ENCODE measurements at places on chromosomes 5 and 9.

- no peak for DNase-seq
These were observed 112.5 kb upstream of the SLCO6A1 start for GRCh38 chr5:102611312-102611711.

DNA sequence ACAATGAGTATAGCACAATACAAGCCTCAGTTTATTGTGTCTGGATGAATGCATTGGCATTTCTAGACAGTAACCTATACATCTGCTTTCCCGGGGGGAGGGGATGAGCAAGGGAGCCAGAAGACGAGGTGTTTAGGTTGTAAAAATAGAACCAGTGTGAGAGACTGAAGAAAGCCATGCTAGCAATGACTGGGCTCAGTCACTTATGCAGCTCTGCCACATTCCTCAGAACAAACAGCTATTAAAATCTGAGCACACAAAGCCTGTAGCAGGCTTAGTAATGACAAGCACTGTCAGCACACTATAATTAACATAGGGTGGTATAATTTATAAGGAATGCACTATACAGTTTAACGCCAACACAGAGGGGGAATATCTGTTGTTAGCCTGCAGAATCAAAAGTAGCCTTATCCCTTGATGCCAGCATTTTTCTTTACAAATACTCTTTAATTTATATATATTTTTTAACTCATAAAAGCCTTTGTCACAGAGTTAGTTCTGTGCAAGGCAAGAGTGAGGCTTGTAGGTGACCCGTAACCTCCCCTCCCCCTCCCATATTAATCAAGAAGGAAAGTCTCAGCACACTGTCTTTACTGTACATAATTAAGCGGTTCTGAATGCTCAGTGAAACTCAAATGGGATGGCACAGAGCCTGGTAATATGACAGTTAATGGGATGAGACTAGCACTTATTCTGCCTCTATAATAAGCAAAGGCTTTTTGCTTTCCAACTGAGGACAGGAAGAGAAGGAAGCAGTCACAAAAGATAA is 295.4 kb downstream of the CSNK1G3 start:
- DNase-seq: no peak

DNA sequence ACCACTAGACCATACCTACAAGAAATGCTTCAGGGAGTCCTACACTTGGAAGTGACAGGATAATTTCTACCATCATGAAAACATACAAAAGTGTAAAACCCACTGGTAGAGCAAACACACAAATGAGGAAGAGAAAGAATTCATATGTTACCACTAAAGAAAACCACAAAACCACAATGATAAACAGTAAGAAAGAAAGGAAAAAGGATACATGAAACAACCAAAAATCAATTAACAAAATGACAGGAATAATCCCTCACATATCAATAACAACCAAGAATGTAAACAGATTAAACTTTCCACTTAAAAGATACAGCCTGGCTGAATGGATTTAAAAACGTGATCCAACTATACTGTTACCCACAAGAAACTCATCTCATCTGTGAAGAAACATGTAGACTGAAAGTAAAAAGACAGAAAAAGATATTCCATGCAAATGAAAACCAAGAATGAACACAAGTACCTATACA is 83.4 kb downstream of the LPAR1 start:
- no peak for DNase-seq

GRCh38 chr5:148653836-148654781 is at the start of gene HTR4:
HTR4 (minus strand) TSS chr5:148654527; CDS start chr5:148637014, 17,513 bp downstream.
- no peak for DNase-seq

GRCh38 chr9:110947491-110948044 is 90.7 kb downstream of the LPAR1 start:
- DNase-seq: no peak

DNA sequence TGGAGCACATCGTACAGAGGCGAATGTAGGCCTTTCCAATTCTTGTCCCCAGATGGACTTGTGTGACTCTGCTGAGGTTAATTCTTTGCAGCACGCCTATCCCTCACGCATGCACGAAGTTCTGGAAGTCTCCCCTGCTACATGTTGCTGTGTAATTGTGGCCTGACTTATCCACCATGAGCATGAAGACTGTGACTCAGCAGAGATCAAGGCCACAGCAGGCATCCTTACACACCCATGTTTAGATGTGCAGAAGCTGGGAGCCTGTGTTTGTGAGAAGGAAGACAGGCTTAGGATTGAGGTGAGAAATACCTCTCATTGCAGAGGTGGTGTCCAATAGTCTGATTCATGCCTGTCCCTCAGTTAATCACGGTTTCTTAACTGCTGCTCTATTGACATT is 135.6 kb downstream of the ICE1 start:
- no peak for DNase-seq

Data from fibroblast of the conjunctiva (primary cell).